NCI-H69 (cell line): ENCODE measurements at places on chromosomes 3 and 15.
A peak's percentile ranks its signal among the peaks of the same experiment; 100 is the strongest.

DNA sequence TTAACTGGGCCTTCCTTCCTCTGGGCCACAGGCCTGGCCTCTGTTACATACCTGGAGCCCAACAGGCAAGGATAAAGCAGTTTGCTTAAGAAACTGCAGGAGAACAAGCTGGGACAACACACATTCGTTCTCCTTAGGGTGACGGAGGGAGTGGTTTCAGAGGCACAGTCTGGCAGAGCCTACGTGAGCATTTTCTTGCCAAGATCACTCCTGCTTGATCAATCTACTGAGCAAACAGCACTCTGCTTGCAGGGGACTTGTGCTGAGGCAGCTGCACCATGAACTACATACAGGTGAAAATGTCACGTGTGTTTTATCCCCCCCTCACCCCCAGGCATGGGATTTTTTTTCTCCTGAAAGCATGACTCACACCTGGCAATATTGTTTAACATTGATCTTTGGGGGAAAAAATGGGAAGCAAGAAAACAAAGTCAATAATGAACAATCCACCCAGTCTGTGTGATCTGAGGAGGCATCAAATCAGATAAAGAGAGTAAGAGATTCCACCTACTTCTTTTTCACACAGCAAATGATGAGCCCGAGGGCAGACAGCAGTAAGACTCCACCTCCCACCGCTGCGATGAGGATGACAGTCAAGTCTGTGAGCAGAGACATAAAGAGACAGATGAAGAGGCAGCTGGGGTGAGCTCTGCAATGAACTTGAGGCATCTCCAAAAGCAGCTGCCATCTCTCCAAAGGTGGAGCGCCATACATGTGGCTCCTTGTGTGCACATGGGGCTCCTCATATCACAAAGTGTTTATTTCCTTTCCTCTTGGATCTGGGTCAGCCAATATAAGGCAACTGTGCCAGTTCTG is 57.4 kb downstream of the CDCP1 start:
- peak; percentile 54 for DNase-seq

GRCh38 chr3:114632757-114633424 is 339.1 kb downstream of the TIGIT start:
- DNase-seq = peak; percentile 4

DNA sequence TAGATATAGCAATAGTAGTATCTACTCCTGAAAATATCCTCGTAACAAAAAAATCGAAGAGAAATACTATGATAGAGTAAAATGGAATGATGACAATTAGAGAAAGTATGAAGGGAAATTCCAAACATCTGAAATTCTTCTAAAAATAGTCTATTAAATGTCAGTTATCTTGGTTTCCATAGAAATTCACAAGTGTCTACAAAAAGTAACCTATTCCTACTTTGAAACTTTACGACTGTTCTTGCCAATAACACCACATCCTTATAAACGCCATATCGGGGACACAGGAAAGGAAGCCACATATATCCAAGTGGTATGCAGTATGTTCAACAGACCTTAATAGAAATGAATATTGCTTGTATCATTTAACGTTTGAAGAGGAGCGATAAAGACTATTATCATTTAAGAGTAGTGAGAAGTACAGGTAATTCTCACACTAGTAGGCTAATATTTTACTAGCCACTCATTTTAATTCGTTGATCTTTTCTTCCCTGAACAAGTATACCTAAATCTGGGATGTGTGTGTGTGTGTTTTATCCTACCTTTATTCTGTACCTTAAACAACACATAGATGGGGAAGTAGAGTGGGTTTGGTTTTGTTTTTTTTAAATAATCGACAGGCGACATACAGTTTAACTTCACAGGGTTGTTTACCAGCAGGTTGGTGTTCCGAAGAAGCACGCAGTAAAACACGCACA is 1.2 kb downstream of the GPR176 start:
- DNase-seq = peak; percentile 41

DNA sequence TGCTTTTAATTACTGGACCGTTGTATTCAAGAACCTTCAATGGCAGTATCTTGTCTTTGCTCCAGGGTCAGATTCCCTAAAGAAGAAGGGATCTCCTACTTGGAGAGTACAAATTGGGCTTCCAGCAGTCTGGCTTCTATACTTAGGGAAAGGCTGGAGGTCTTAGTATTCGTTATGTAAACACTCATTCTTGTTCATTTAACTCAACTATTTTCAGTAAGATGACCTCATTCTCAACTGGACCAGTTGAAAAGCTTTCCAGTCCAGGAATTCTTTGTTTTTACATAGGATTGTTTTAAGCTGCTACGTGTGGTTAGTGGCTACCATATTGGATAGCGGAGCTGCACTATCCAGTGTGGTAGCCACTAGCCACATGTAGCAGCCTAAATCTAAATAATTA is 4.6 kb downstream of the SENP5 start:
- DNase-seq = no peak

DNA sequence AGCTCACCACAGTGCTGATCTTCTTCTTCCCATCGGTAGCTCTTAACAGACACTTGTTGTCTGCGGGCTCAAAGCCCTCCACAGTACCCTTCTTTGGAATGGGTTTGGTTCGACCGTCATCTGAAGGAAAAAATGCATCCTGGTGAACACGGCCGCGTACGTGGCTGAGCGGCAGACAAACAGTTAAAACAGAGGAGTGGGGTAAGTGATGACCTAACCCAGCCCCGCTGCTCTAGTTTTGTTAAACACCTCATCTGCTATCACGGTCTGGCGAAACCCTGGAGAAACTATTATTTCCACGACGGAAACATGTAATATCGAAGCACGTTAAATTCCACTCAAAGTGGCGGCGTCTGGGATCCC is 725 bp downstream of the SRP14 start:
- DNase-seq = peak; percentile 71
